Right cardiac atrium (tissue), 5 donors: ENCODE measurements at places on chromosomes 1 and 21.

GRCh38 chr1:55006931-55007330 lies 8.2 kb downstream of the BSND start:
- no peak for DNase-seq

GRCh38 chr1:63849149-63849548 lies 75.3 kb downstream of the ROR1 start:
- no peak for DNase-seq

- DNase-seq = peak; percentile 28
These were observed 16.2 kb downstream of the MAP7D1 start for GRCh38 chr1:36172017-36172747.

GRCh38 chr1:34663031-34663430 lies 91.8 kb upstream of the GJB5 start:
- DNase-seq = no peak

DNA sequence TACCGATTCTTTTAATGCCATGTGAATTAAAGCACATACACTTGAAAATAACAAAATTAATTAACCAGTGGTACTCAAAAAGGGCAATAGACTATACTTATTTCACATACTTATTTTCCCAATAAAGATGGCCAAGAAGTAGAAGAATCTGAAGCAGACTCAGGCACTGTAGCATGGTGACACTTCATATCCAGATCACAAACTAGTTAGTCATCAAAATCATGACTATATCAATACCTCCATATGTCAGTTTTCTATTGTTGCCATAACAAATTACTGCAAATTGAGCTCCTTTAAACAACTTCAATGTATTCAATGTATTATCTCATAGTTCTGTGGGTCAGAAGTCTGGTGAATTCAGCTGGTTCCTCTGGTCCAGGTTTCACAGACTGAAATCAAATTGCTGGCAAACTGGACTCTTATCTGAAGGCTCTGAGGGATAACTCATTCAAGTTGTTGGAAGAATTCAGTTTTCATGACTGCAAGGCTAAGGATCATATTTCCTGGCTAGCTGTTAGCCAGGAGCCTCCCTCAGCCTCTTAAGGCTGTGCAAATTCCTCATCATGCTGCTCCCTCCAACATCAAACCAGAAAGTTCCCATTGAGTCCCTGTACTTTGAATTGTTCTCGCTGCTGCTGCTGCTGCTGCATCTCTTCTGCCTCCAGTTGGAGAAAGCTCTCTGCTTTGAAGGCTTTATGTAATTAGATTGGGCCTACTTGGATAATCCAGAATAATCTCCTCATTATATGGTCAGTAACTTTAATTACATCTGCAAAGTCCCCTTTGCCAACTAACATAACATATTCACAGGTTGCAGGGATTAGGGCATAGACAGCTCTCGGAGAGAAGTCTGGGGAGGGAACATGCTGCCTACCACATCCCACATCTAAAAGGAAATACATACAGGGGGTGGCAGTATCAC lies 91.5 kb downstream of the MRPL39 start:
- DNase-seq = no peak

DNA sequence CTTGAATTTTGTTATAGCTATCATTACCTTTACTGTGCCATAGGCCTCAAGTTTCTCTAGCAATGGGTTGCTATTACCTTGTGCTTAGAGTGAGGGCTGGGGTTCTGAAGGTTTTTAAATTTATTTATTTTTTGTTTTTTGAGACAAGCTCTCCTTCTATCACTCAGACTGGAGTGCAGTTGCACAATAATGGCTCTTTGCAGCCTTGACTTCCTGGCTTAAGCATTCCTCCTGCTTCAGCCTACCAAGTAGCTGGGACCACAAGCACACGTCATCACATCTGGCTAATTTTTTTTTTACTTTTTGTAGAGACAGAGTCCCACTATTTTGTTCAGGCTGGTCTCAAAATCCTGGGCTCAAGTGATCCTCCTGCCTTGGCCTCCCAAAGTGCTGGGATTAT lies 41.5 kb downstream of the SNX27 start:
- no peak for DNase-seq

- no peak for DNase-seq
These were observed 7.6 kb upstream of the ENAH start for GRCh38 chr1:225660544-225660946.

- no peak for DNase-seq
These were observed 167.1 kb downstream of the ZBTB18 start for GRCh38 chr1:244218220-244218619.

DNA sequence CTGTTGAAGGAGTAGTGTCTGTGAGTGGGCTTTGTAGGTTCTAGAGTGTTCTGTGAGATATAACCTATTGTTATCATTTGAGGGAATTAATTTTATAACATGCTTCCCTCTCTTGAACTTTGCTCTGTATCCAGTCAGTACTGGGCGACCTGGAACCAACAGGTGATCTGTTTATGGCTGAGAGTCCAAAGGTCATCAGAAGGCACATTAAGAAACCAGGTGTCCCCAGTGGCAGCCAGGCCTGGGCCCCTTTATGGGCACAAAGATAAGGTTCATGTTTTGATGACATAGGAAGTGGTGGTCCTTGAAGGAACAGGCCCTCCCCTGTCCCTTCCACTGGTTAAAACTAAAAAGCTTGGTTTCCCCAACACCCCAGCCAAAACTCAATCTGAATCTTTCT lies 61.1 kb downstream of the FHAD1 start:
- DNase-seq = no peak

DNA sequence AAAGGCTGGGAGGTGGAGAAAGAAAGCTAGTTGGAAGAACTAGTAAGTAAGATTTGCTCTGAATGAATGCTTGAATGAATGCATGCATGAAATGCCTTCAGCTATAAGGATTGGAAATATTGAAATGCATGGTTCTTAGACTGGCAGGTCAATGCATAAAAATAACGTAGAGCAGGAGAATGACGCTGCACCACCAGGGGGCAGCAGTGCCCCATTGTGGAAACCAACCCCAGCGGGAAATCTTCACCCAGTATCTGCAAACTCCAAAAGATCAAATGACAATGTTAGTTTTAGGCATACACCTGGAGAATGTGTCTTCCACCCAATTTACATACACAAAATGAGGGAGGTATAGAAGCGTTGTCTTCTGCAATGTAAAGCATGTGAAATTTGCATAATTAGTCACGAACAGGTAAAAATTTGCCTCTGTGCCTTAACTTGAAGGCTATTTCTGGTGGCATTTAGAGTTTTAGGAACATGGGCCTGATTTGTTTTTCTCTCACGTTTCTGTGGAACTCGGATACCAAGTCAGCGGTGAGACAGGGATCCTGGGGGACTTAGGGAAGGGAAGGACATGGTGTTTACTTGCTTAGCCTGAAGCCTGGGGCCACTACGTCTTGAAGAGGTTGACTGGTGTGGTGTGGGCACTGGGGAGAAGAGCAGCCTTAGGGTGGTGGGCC lies 78.6 kb downstream of the HHAT start:
- peak; percentile 80 for DNase-seq

GRCh38 chr1:21855257-21856096 lies 43.4 kb downstream of the LDLRAD2 start:
- DNase-seq = no peak

DNA sequence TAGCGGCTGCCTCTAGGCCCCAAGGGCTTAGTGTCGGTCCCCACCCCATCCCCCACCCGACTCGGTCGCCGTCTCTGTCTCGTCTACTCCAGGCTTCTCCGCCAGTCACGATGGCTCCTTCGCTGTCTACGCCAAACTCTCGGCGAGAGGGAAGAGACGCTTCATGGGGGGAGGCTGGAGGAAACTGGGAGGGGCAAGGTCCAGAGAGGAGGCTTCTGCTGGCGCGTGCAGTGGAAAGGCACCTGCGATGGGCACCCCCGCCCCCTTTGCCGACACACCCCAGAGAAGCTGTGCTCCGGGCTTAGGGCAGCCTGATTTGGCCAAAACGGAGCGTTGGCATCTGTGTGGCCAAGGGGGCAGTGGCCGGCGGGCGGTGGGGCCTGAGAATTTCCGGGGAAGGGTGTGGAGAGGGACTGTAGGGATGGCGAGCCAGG lies 1.2 kb upstream of the CSMD2 start:
- DNase-seq = peak; percentile 44

- DNase-seq = no peak
These were observed 109.0 kb downstream of the TMEM53 start for GRCh38 chr1:44565259-44565750.

DNA sequence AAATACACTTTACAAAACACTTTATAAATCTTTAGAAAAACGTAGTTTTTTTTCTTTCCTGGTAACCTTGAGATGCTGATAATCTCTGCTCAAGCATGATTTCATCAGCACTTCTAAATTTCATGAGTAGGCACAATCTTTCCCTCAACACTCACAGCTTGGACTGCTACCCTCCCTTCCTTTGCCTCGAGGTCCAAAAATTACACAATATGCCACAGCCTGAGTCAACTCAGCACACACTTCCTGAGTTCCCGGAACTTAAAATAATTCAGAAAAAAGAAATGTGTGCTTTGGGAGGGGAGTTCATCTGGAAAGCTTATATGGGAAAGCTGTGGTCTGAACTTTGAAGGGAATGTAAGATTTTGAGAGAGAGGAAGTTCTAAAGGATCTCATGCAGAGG lies 5.9 kb downstream of the CLCA2 start:
- DNase-seq = peak; percentile 47

- DNase-seq = no peak
These were observed 130.6 kb downstream of the URB2 start for GRCh38 chr1:229756666-229757065.

DNA sequence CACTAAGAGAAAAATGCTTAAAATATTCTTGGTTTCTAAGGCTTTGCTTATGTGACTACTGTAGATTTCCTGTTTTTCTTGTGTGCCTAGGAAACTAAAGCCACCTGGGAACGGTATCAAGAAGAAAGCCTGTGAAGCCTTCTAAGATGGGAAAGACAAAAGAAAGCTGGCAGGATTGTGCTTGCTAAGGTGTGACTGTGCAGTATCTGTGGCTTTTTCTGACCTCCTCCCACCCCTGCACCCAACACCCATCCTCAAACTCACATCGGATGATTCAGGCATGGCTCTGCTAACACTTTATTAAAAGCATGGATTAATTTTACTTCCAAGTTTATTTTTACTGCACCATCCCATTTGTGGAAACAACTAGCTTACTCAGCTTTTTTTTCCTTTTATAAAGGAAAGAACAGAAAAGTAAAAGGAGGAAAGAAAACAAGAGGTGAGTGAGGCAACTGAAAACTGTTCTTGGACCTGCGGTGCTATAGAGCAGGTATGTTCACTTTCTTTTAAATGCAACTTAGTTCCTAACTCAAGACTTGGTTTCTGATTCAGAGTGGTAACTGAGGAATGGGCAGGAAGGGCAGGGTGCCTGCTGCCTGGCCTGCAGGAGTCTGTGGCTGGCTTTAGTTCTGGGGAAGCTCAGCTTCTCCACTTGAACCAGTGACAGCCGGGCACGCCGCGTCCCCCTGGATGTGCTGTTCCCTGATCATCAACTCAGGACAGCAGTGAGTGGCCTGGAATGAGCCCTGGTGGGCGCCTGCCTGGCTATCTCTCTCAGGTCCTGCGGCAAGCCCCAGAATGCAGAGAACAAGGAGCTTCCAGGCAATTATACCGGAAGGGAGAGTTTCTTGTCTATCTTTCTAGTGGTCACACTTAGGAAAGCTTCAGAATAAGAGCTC lies at the start of gene GBP6:
Gene GBP6, plus strand, starts transcription at position 422 of the 899 bp plus-strand sequence. CDS start 4,493 bp downstream, outside the sequence.
- peak; percentile 64 for DNase-seq

GRCh38 chr1:151259351-151259750 lies 4.8 kb downstream of the PSMD4 start:
- DNase-seq = no peak

DNA sequence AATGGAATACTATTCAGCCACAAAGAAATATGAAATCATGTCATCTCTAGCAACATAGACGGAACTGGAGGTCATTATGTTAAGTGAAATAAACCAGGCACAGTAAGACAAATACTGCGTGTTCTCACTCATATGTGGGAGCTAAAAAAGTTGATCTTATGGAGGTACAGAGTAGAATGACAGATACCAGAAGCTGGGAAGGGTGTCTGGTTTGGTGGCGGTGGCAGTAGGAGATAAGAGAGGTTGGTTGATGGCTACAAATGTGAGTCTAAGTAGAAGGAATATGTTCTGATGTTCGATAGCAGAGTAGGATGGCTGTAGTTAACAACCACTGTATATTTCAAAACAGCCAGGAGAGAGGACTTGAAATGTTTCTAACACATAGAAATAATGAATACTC lies 121.6 kb downstream of the PLPPR4 start:
- DNase-seq = no peak

DNA sequence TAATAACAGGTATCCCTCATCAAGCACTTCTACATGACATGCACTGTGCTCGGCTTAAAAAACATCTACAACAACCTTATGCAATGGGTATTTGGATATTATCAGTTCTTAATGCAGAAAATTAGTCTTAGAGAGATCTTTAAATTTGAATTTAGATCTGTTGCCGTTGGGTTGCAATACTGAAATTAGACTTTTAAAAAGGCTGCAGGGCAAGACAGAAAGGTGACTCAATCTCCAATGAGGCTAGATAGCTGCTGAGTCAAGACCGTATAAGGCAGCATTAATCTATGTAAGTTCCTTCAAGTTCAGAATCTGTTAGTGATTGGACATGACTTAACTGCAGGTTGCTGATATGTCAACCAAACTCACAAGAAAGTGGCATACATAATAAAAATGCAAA lies 37.3 kb downstream of the OLFM3 start:
- DNase-seq = no peak

- no peak for DNase-seq
These were observed 572 bp upstream of the SRSF10 start for GRCh38 chr1:23980728-23981070.

DNA sequence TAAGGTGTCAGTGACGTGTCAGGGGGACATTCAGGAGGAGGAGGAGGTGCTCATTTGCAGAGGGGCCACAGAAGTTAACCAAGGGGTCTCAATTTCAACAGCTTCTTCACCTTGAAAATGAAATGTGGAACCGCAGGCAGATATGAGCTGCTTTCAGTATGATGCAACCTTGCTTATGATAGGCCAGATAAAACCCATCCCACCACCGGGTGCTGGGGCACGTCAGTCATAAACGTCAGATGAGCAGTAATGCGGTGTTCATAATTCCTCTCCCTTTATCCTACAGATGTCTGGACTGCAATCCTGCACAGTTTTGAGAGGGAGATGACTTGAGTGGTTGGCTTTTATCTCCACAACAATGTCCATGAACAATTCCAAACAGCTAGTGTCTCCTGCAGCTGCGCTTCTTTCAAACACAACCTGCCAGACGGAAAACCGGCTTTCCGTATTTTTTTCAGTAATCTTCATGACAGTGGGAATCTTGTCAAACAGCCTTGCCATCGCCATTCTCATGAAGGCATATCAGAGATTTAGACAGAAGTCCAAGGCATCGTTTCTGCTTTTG lies 1.7 kb downstream of the PTGFR start:
- no peak for DNase-seq

GRCh38 chr1:66576645-66577044 lies 42.7 kb downstream of the SGIP1 start:
- DNase-seq = peak; percentile 30

- DNase-seq = no peak
These were observed 111.5 kb upstream of the LYPLAL1 start for GRCh38 chr1:219062161-219062560.

- no peak for DNase-seq
These were observed 246.6 kb upstream of the ADGRL2 start for GRCh38 chr1:81554108-81554507.

GRCh38 chr21:28821276-28822122 lies 171.2 kb downstream of the LTN1 start:
- no peak for DNase-seq

- no peak for DNase-seq
These were observed 41.9 kb downstream of the AHDC1 start for GRCh38 chr1:27562021-27562420.

- no peak for DNase-seq
These were observed 36.7 kb downstream of the PAX7 start for GRCh38 chr1:18667333-18667732.
